Stimulated activated CD4-positive, alpha-beta T cell treated with anti-CD3 and anti-CD28 coated beads, Interleukin-12 subunit alpha, Interleukin-12 subunit beta, amount 100 ng/mL, for 48 hours (primary cell): ENCODE measurements at places on chromosomes 7 and 10.

- no peak for DNase-seq
These were observed at the start of gene PLXDC2 for GRCh38 chr10:19816411-19817230. Gene PLXDC2, plus strand, starts transcription at chr10:19816432.

DNA sequence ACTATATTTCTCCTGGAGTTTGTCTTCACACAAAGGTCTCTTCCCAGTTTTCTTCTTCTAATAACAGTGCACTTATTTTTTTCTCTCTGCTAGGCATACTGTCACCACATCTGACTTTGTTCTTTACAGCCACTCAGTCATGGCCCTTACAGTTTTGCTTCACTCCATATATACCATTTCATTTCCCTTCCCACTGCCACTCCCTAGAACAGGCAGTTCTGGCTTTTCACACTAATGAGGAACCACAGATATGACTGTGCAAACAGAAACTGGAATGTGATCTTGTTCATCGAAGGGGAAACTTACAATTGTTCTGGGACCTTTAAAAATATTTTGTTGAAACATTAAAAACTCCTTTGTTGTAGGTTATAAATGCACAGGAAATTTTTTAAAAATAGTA is 67.3 kb downstream of the EPDR1 start:
- DNase-seq = no peak

DNA sequence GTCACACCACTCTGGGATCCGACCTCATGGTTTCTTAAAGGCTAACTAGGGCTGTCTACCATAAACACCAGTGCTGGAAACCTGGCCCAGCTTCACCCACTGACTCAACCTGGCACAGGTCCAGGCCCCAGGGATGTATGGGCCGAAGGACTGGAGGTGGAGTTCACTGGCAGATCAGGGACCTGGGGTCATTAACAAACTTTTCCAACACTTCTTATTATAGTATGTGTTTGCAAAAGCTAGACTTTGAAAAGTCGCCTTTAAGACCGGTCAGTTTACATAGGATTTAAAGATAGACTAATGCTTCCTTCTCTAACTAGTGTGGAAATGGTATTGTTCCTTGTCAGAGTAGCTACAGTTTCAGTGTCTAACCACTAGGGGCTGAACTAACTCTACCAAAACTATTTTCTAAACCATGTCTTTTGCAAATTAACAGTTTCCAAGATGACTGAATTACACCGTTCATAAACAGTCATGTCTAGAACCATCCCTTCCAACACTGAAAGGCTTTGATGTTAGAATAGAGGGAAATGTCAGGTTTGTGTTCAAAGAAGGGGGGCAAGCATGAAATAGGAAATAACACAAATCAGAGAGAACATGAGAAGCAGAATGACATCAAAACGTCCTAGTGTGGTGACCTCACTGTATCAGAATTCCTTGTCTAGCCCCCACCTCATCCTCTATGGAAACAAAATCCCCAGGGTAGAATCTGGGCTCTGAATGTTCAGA is 29.7 kb downstream of the STN1 start:
- DNase-seq = no peak

DNA sequence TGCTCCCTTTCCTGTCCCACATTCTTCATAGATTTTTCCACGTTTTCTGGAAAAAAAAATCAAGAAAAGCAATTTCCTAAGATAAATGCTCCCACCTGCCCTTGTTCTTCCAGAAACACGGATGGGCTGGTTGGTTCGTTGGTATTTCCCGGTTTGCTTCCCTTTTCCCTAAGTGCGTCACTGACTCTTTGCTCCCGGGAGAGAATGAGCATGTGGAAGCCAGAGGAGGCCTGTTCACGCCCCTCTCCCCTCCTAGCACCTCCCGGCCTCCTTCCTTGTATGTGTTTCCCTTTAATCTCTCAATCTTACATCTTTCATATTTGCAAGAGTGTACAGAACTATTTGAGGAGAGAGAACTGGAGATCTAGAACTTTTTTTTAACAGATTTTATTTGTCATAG is 442.0 kb downstream of the GFRA1 start:
- DNase-seq = no peak

GRCh38 chr10:52609071-52609470 is 163.5 kb downstream of the MBL2 start:
- DNase-seq = no peak

- DNase-seq = no peak
These were observed 560.9 kb downstream of the SDK1 start for GRCh38 chr7:3861941-3862340.

- DNase-seq = no peak
These were observed 75.3 kb upstream of the TAS2R16 start for GRCh38 chr7:123070702-123071286.

GRCh38 chr10:70763567-70763966 is 21.6 kb downstream of the TBATA start:
- no peak for DNase-seq

DNA sequence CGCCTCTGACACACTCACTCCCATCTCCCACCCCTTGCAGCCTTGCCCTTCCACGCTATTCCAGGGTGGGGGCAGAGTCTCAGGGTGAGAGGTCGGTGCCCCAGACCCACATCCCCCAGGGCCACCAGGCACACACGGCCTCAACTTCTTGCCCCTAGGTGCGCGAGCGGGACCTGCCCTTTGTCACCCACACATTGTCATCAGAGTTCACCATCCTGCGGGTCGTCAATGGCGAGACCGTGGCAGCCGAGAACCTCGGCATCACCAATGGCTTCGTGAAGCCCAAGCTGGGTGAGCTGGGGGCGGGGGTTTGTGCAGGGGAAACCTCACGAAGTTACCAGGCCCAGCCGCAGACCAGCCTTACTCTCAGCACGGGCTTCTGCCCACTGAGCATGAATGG is 53.3 kb downstream of the CASTOR2 start:
- DNase-seq = no peak

- DNase-seq = no peak
These were observed 105.0 kb upstream of the CDK13 start for GRCh38 chr7:39845006-39845405.

- no peak for DNase-seq
These were observed 133.1 kb upstream of the ADAM12 start for GRCh38 chr10:126521399-126521798.
